ENCODE measurements at places on chromosomes 2 and 18.

- no peak for DNase-seq
Observed at GRCh38 chr2:40823478-40823877, 371.6 kb upstream of the SLC8A1 start.

DNA sequence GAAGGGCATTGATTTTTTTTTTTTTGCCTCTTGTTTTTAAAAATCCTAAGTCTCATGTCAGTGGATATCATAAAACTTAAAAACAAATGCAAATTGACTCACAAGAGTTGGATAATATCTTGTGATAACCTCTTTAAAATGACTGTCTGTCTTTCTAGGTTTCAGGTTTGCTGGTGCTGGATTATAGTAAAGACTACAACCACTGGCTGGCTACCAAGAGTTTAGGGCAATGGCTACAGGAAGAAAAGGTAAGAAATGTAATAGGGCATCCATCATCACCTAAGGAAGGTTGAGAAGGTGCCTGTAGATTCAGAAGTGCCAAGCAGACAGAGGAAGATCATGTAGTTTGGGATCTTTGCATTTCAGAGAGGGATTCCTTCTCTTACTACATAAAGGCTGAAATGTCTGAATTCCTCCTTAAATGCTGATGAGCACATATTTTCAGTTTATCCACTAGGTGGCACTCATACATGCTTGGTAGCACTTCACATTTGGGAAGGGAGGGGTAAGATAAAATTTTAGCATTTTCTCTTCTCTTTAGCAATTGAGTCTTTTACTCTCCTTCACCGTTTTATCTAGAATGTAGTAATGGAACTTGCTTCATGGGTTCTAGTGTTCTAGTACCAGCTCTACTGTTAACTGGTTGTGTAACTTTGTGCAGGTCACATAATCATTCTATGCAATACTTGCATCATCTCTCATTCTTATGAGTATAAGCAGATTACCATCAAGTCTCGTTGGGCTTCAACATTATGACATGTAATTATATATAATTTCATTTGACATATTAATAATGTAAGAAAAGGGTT lies 21.1 kb downstream of the CPS1 start:
- DNase-seq = no peak

DNA sequence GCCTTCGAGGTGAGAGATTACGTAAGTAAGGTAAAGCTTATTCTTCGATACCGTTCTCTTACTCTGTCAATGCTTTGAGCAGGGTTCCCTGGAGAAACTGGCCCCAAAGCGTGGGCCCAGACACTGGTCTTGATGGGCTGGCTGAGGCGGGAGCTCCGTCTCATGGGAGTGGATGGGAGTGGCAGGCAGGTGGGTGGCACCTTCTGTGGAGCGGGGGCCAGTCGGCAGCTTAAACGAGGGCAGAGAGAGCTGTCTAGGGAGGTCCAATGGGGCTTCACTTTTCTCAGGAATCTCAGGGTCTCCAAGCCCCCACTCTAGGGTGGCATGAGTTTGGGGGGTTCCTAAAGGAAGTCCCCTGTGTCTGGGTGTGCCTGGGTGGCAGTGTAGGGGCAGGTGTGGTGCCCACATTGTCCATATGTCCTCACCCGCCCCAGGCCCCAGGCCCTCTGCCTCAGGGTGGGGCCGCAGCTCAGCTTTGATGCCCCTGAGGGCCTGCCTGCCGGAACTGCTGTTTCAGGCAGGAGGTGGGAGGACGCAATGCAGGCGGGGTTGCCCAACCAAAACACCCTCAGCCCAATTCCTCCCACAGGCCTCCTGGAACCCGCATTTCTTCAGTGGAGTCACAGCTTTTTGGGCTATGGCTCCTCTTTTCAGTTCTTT lies 32.5 kb upstream of the FOSL2 start:
- DNase-seq = no peak

GRCh38 chr2:181790716-181791649 lies 100.5 kb upstream of the ITPRID2 start:
- no peak for DNase-seq

- no peak for DNase-seq
Observed at GRCh38 chr18:3066341-3067110, 53.6 kb upstream of the LPIN2 start.

Data from liver (tissue), 10 donors.